Aorta (tissue), 5 donors: ENCODE measurements at places on chromosomes 6 and 20. TPM values are rescaled to one million over a fixed set of nuclear protein-coding genes. Genes with fewer than 3 reads are reported as not detected.

DNA sequence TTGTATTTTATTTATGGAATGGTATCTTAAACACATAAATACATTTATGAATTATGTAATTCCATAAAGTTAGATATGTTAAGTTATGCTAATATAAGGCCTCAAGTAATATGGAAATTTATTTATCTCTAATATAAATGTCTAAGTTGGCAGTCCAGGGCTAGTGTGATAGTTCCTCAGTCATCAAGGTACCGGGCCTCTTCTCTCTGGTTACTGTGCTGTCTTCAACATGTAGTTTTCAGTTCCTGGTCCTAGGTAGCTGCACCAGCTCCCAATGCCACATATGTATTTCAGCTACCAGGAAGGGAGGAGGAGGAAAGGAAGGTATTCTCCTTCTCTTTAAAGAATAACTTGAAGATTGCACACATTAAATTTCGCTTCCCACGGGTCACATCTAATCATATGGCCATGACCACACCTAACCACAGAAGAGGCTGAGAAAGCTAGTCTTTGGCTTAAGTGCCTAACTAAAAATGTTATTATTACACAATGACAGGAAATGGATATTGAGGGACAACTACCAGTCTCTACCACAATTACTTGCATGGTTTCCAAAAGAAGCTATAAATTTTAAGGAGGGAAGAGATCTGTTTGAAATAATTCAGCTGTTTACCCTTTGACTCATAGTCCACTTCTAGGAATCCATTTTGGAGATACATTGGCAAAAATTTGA lies 68.6 kb downstream of the BCKDHB start:
- no peak for DNase-seq

GRCh38 chr6:16961577-16961976 lies 140.3 kb upstream of the STMND1 start:
- DNase-seq, result no peak

DNA sequence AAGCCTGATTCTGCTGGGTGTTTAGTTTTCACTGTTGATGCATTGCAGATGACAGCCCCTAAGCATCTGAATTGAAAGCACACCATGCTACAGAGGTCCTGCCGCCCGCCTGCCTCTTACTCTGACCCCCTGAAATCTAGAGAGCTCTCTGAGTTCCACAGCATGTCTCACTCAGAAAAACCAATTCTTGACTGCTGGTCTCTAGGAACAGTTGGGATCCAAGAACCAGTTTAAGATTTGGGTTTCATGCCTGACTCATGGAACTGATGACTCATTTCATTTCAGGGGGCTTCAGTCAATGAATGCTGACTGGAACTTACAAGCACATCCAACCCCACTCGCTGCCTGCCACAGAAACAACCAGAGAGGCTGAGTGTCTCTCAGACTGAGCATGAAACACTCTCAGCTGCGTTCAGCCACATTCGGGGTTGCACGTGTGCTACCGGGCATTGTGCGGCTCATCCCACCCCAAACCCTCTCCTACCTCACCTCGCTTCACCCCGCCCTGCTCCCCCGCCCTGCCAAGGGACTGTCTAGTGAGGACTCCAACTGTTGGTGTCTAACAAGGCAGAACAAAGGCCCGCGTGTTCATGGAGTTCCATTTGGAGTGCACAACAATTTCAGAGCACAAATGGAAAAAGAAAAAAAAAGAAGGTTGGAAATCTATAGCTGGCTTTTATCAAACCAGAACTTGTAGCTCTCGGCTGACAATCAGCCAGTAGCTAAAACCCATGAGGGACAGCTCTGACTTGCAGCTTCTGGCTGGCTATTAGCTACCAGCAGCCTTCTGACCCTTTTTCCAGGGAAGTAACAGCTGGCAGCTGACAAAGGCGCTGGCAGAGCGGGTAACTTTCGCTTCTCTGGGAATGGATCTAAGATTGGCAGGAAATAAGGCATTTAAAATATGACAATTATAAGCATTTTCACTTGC lies 20.0 kb upstream of the TRAF3IP2 start:
- DNase-seq, result peak; percentile 74

GRCh38 chr6:114195631-114196403 lies 147.0 kb downstream of the HS3ST5 start:
- no peak for DNase-seq

DNA sequence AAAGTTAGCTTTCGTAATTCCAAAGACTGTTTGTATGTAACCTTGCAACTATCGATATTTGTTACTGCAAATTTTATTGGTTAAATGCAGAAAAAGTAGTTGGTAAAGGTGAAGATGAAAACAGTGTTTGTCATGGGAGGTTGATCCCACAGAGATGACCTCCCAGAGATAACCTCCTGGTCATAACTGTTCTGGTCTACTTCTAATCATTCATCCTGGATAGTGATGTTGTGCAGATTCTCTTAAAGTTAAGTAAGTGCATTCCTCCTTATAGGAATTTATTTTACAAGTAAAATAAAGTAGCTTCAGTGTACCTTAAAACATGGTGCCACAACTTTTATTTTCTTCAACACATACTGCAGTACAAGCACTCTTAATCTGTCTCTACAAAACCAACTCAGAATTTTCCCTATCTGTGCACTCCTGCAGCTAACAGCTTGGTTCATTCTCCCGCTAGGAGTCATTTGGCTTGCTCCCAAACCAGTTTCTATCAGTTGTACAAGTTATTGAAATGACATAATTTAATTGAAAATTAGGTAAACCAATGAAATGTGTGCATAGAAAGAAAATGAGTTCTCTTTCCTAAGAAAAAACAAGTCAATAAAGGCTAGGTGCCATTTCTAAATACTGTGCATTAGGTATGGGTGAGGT lies 19.2 kb downstream of the METTL24 start:
- no peak for DNase-seq

DNA sequence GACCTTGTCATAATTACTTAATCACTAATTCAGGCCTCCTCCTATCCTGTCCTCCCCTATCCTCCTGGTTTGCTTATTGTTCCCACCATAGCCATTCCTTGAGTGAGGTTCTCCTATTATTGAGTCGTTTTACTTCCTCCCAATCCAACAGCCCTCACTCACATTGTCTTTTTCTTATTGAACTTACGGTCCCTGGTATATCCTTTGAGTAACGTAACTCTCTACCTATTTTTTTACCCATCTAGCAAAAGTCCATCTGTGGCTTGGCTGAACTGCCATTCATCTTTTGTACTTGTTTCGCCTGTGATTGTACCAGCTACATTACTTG lies 43.1 kb downstream of the DEK start:
- DNase-seq, result no peak

DNA sequence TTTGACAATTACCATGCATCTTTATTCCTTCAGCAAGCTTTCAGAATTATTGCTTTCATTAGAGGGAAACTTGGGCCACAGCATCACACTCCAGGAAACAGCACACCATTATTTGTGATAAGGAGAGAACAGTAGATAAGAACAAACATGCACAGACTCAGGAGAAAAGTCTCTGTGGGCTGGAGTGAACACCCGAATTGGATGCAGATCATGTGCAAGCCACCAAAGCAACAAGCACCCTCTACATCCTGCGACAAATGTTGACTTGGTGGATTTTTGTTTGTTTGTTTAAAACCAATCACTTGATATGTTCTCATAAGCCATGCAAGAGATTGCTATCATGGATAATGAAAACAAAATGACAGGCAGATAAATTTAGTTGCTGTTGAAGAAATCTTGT lies 67.7 kb upstream of the ZFP64 start:
- DNase-seq, result no peak

DNA sequence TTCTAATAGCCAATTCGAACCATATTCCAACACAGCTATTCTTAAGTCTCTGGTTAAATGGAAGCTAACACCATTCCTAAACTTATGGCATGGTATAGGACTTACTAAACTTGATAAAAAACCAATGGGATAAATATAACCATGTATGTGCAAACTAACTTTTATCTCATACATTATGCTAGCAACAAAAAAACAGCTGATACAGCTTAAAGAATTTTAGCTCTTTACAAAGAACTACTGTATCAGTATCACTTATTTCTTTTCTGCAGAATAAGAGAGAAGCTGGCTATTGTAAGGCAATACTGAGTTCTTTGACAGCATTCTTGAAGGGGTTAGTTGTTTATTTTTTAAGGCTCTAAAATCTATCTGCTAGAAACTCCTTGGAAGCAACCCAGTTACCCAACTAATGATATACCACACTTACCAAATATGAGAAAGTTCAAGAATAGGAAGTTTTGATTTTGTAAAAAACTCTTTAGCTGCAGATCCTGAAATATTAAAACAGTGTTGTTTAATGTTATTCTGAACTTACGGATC lies 44.9 kb downstream of the REPS1 start:
- no peak for DNase-seq

- DNase-seq, result no peak
Observed at GRCh38 chr6:68760485-68760884, 125.4 kb downstream of the ADGRB3 start.

DNA sequence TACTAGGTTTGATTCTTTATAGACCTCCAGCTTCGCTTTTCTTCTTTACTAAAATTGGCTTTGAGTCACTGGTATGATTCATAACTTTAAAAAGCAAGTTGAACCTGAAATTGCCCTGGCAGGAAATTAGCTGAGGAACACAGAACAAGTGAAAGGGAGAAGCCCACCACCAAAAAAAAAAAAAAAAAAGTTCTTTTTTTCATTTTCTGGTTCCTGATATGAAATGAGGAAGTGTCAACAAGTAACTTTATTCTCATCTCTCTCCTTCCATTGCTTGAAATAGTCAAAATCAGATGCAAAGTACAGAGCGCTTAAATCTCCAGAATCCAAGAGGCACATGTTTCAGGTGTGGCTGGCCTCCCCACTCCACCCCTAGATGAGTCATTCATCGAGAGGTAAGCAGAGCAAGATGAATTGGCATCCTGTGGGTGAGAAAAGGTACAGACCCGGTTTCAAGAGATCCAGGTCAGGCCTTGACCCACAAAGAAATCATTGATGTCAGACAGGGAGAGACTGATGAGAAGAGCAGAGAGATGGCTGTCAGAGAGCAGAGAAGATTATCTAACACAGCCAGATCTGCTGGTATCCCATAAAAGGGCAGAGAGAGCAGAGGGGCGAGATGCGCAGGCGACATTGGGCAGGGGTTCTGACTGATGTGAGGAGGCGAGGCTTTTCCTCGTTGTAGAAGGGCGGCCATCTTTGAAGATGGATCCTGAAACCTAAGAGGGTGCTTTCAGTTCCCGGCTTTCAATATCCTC lies 54.8 kb upstream of the MBOAT1 start:
- no peak for DNase-seq

DNA sequence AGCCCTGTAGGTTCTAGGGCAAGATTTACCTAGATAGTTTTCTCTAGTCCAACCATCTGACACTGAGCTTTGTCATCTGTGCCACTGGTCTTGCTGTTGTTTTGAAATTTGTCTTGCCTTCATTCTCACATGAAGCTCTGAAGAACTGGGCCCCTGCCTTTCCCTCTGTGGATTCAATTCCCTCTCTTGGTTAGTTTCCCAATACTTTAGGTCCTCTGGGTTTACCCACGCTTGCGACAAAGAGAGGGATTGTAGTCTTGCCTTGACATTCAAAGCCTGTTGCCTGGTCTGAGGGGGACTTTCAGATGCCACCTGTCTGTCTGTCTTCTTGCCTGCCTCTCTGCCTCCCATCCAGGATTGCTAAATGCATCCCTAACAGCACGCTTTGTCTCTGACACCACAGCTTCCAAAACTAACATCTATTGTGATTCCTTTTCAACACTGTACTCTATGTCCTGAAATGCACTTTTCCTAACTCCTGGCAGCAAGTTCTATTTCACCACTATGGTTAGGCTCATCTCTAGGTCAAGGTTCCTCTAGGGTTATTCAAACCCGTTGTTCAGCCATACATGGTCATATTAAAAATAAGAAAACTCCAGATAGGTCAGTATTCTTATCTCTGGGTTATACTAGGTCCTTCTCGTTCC lies 25.5 kb upstream of the MANEA start:
- no peak for DNase-seq

- DNase-seq, result no peak
Observed at GRCh38 chr6:79568996-79569395, 31.8 kb upstream of the LCA5 start.

- DNase-seq, result no peak
Observed at GRCh38 chr6:25689966-25690365, 38.0 kb downstream of the SCGN start.

GRCh38 chr6:156526081-156526480 lies 251.1 kb upstream of the ARID1B start:
- DNase-seq, result no peak

DNA sequence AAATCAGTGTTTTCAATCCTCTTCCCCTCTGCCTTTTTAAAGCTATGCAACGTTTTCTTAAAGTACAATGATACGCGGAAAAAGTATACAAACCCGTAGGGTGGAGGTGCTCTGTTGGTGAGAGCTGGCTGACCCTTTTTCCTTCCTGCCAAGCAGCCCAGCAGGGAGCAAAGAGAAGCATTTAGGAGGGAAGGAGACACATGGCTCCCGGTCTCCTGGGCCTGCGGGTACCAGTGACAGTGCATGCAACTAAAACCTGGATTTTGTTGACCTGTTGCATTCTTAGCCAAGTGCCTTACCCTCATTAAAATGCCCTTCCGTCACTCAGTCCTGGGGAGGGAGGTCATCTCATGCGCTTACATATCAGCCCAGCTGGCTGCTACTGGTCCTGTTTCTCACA lies 87.2 kb downstream of the SLX4IP start:
- DNase-seq, result no peak

GRCh38 chr6:70838907-70839285 lies 118.0 kb downstream of the B3GAT2 start:
- DNase-seq, result no peak

DNA sequence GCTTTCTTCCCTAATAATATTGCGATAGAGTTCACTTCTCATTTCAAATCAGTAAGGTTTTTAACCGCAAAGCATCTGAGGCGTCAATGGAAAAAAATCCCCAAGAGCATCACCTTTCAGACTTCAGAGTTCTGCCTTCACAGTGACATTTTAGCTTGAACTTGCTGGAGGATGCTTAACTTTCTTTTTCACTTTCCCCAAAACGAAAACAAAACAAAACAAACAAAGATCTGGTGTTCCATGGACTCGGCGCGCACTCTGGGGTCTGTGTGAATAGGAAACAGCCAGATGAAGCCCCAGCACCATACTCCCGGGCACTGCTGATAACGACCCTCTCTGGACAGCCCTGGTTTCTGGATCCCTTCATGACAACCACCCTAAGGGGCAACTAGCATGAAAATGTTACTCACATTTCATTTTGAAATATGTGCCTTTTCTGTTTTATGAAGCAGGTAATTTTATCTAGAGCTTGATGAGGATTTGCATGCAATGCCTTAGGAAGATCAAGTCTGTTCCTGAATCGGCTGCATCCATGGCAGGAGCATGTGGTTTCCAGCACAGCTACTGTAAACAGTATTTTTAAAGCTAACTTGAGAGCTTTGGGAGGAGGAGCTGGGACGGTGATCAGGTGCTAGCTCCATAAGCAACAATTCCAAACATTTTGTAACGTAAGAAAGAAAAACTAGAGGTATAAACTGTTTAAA lies 44.5 kb downstream of the RAMACL start:
- no peak for DNase-seq

- no peak for DNase-seq
Observed at GRCh38 chr6:48486876-48487275, 375.9 kb upstream of the PTCHD4 start.

GRCh38 chr6:155038104-155038503 lies 43.0 kb downstream of the TIAM2 start:
- no peak for DNase-seq

TNXB gene
- 146 TPM for total RNA-seq

LY6G6F gene
- not detected for total RNA-seq

PRSS16 gene
- 0.75 TPM for total RNA-seq

MAK gene
- 0.12 TPM for total RNA-seq

MPIG6B gene
- total RNA-seq, result 0.96 TPM

LAMA2 gene
- 40.9 TPM for total RNA-seq

CPNE5 gene
- total RNA-seq, result 7.9 TPM

SNPH gene
- total RNA-seq, result 4.9 TPM

HCK gene
- total RNA-seq, result 19.9 TPM
